Hepatocyte (in vitro differentiated cells): ENCODE measurements at places on chromosomes 1 and 21. TPM values are rescaled to one million over a fixed set of nuclear protein-coding genes. Genes with fewer than 3 reads are reported as not detected.

DMBX1 gene
- total RNA-seq = not detected in 2 replicates

RAB7B gene
- total RNA-seq = 3.9 and 4.5 TPM in 2 replicates

NR1I3 gene
- total RNA-seq = 2.6 and 4.1 TPM in 2 replicates

FNBP1L gene
- total RNA-seq = 97.1 and 98.8 TPM in 2 replicates

TSPAN1 gene
- 32.1 and 33.4 TPM in 2 replicates for total RNA-seq

ETV3L gene
- not detected in 2 replicates for total RNA-seq

NES gene
- 7.9 and 13.8 TPM in 2 replicates for total RNA-seq

ANGPTL3 gene
- 81.8 and 88.6 TPM in 2 replicates for total RNA-seq

DRAXIN gene
- 0.16 and 0.60 TPM in 2 replicates for total RNA-seq

PDE4B gene
- 3.4 and 4.1 TPM in 2 replicates for total RNA-seq

- H3K4me1 ChIP-seq = no peaks in the 10 kb centered on the region
- H3K27me3 ChIP-seq = no peaks in the 10 kb centered on the region
- DNase-seq = no peak
- H3K27ac ChIP-seq = no peak overlapping the region
Measured at GRCh38 chr1:186689376-186689775, 9.2 kb upstream of the PTGS2 start.

GRCh38 chr1:10613861-10614260 is 139.1 kb downstream of the PEX14 start:
- H3K36me3 ChIP-seq = no peaks in the 10 kb centered on the region
- DNase-seq = no peak
- H3K27me3 ChIP-seq = no peaks in the 10 kb centered on the region
- no peaks in the 10 kb centered on the region for H3K4me1 ChIP-seq

DNA sequence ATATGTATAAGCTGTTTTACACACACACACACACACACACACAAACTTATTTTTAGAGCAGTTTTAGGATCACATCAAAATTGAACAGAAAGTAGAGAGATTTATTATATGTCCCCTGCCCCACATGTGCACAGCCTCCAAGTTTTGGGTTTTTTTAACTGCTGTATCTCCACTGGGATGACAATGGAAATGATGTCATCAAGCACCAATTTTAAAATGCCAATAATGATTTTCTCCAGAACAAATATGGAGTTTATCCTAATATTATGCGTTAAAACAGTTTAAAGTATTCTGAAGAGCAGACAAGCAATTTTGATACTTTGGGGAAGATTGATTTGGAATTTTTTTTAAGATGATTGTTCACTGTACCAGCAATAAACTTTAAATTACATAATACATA is 56.7 kb downstream of the GFI1 start:
- no peak overlapping the region for H3K27ac ChIP-seq
- H3K4me3 ChIP-seq = no peak overlapping the region
- DNase-seq = no peak

- no peak overlapping the region for H3K4me3 ChIP-seq
- peaks cover 17% of the 10 kb centered on the region for H3K4me1 ChIP-seq
- H3K27ac ChIP-seq = no peak overlapping the region
- no peak for DNase-seq
- no peaks in the 10 kb centered on the region for H3K36me3 ChIP-seq
- no peaks in the 10 kb centered on the region for H3K27me3 ChIP-seq
Measured at GRCh38 chr1:51693419-51694155, 76.7 kb downstream of the OSBPL9 start.

DNA sequence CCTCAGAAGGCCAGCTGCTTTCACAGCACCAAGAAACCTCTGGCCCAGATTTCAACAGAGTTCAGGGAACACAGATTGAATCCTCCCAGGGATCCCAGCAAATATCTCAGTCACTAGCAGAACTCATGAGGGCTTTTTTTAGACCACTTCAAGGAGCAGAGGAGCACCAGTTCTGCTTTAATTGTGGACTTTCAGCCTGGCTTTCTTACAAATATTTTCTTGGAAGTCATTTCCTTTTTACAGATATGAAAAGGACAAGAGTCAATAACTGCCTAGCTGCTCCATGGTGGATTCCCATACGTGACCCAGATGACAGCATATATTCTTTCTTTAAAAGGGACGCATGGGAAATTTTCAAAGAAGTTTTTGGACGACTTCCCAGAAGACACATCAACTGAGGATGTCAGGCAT is 6.4 kb upstream of the LRRC8B start:
- H3K4me3 ChIP-seq = no peak overlapping the region
- H3K27ac ChIP-seq = no peak overlapping the region
- H3K27me3 ChIP-seq = peaks cover 5% of the 10 kb centered on the region
- no peaks in the 10 kb centered on the region for H3K36me3 ChIP-seq

GRCh38 chr21:41369105-41369919 is 7.5 kb downstream of the MX2 start:
- no peak overlapping the region for H3K4me3 ChIP-seq
- H3K36me3 ChIP-seq = no peaks in the 10 kb centered on the region
- DNase-seq = peak; percentile 59
- peaks cover 23% of the 10 kb centered on the region for H3K4me1 ChIP-seq
- H3K27me3 ChIP-seq = no peaks in the 10 kb centered on the region

DNA sequence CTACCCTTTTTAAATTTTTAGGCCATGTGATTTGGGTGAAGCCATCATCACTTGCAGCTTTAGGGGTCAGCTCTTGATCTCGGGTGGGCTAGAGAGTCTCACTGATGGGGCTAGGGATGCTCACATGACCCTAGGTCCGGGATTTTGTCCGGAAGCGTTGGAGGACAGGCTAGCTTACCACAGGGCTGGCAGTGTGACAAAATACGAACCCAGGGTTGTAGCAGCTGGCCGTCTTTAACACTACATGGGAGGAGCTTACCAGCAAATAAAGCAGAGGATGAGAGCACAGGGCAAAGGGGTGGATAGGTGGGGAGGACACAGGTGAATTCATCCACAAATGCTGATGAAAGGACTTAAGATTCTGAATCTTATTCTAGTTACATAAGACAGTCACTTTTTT is 21.9 kb downstream of the GPR161 start:
- no peak for DNase-seq
- H3K36me3 ChIP-seq = no peaks in the 10 kb centered on the region
- no peaks in the 10 kb centered on the region for H3K27me3 ChIP-seq
- H3K4me1 ChIP-seq = no peaks in the 10 kb centered on the region
- no peak overlapping the region for H3K4me3 ChIP-seq

- peak; percentile 57 for DNase-seq
- no peaks in the 10 kb centered on the region for H3K36me3 ChIP-seq
- no peaks in the 10 kb centered on the region for H3K27me3 ChIP-seq
- H3K27ac ChIP-seq = peak overlapping the region; percentile 93
- H3K4me3 ChIP-seq = peak overlapping the region; percentile 86
Measured at GRCh38 chr1:94418664-94419655, 771 bp downstream of the ABCD3 start.

DNA sequence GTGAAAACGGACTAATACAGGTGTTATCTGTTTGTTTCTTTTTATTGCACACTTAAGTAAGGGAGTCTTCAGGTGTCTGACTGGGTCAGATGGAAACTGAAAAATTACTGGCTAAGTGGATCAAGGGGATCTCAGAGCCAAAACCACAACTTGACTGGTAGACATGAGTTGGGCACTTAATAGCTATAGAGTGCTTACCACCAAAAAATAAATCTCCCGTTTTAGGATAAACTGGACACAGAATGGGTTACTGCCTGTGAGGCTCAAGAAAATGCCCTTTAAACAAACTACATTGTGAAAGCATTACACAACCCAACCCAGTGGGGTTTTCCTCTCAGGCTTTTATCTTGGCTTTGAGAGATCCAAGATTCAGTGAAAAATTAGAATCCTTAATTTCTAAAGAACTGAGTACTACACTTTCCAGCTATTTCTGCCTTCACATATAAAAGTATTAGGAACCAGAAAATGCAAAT is 134.0 kb upstream of the LYPLAL1 start:
- H3K36me3 ChIP-seq = no peaks in the 10 kb centered on the region
- no peak overlapping the region for H3K4me3 ChIP-seq
- no peaks in the 10 kb centered on the region for H3K4me1 ChIP-seq
- no peaks in the 10 kb centered on the region for H3K27me3 ChIP-seq
- H3K27ac ChIP-seq = no peak overlapping the region
- no peak for DNase-seq

- no peaks in the 10 kb centered on the region for H3K36me3 ChIP-seq
- DNase-seq = no peak
- no peaks in the 10 kb centered on the region for H3K27me3 ChIP-seq
- no peaks in the 10 kb centered on the region for H3K4me1 ChIP-seq
- H3K4me3 ChIP-seq = no peak overlapping the region
- no peak overlapping the region for H3K27ac ChIP-seq
Measured at GRCh38 chr1:230737622-230738262, 9.4 kb upstream of the CAPN9 start.

DNA sequence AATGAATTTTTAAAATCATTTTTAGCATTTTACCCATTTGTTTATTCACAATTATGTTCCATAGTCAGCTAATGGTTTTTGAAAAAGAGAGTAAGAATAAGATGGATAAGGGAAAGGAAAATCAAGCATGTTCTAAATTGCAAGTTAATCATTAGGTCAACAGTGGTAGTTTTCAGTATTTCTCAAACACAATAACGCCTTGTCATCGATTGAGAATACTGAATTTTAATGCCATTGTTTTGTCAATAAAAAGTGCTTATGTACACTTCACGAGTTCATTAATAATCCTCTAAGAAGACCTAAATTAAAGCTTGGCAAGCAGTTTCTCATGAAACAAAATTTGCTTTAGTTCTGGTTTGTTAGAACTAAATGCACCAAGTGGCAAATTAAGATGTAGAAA is 100.3 kb downstream of the RERE start:
- peaks cover 3% of the 10 kb centered on the region for H3K4me1 ChIP-seq
- H3K4me3 ChIP-seq = no peak overlapping the region
- H3K27me3 ChIP-seq = no peaks in the 10 kb centered on the region
- H3K27ac ChIP-seq = no peak overlapping the region
- H3K36me3 ChIP-seq = no peaks in the 10 kb centered on the region

DNA sequence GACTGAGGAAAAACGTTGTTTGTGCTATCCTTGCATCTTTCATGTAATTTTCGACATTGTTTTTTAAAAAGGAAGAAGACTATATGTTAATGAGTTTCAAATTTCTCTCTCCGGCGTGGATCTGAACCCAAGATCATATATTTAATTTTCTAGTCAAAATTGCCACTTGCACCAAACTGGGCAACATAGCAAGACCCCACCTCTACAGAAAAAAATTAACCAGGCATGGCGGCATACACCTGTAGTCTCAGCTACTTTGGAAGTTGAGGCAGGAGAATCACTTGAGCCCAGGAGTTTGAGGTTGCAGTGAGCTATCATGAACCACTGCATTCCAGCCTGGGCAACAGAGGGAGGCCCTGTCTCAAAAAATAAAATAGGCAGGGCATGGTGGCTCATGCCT is 16.5 kb upstream of the RABGAP1L start:
- H3K4me3 ChIP-seq = no peak overlapping the region
- H3K27me3 ChIP-seq = no peaks in the 10 kb centered on the region
- DNase-seq = no peak
- H3K36me3 ChIP-seq = no peaks in the 10 kb centered on the region
- no peaks in the 10 kb centered on the region for H3K4me1 ChIP-seq

GRCh38 chr1:117312453-117313138 is 54.7 kb upstream of the MAN1A2 start:
- no peaks in the 10 kb centered on the region for H3K36me3 ChIP-seq
- H3K27ac ChIP-seq = no peak overlapping the region
- H3K27me3 ChIP-seq = no peaks in the 10 kb centered on the region
- H3K4me1 ChIP-seq = no peaks in the 10 kb centered on the region

- H3K36me3 ChIP-seq = no peaks in the 10 kb centered on the region
- H3K4me1 ChIP-seq = peaks cover 26% of the 10 kb centered on the region
- no peak for DNase-seq
- no peaks in the 10 kb centered on the region for H3K27me3 ChIP-seq
- no peak overlapping the region for H3K4me3 ChIP-seq
Measured at GRCh38 chr1:86504895-86505563, 36.3 kb downstream of the CLCA1 start.

- no peaks in the 10 kb centered on the region for H3K36me3 ChIP-seq
- peak; percentile 29 for DNase-seq
- peak overlapping the region; percentile 71 for H3K27ac ChIP-seq
- no peaks in the 10 kb centered on the region for H3K27me3 ChIP-seq
- peaks cover 3% of the 10 kb centered on the region for H3K4me1 ChIP-seq
Measured at GRCh38 chr1:8510041-8510823, 192.3 kb downstream of the SLC45A1 start.

DNA sequence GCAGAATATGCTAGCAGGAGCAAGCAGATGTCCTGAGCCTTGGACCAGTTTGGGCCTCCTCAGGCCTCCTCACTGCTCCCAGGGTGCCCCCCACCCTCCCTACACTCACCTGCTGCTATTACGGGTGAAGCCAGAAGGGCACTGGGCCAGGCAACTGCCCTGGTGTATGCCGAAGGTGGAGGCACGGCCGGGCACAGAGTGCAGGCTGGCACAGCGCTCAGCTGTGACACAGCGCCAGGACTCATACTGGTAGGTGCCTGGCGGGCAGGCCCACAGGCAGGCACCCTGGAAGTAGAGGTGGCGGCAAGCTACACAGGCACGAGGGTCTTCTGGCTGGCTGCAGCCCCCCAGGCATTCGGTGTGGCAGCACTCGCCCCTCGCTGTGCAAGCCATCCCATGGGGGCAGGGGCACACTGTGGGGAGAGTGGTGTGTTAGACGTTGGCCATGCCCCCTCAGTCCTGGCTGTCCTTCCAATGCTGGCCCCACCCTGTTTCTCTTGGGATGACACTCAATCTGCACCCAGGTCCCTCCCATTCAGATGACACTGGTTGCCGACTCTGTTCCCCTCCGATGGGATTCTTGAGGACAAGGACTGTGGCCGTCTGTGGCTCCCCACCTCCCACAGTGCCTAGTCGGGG is 7.0 kb downstream of the INSRR start:
- no peaks in the 10 kb centered on the region for H3K4me1 ChIP-seq
- H3K27ac ChIP-seq = no peak overlapping the region
- H3K27me3 ChIP-seq = peaks cover 48% of the 10 kb centered on the region
- no peaks in the 10 kb centered on the region for H3K36me3 ChIP-seq
- DNase-seq = no peak

DNA sequence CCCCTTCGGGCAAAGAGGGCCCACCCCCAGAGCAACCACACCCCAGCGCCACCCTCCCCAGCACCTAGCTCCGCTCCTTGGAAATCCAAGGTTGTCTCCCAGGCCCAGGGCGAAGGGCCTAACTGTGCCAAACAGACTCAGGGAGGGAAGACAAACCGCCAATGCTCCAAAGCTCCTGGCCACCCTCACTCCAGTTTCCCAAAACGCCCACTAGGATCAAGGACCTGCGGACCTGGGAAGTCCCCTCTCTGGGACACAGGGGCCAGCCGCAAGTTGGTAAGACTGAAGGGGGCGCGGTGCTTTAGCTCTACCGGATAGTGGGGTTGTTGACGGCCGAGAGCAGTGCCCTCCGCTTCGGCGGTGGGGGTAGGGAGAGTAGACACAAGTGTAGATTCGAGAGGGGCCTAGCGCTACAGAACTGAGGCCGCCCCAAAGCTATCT is 581 bp downstream of the IRF6 start:
- H3K4me1 ChIP-seq = peaks cover 7% of the 10 kb centered on the region
- H3K27ac ChIP-seq = peak overlapping the region; percentile 94
- H3K27me3 ChIP-seq = no peaks in the 10 kb centered on the region
- peak overlapping the region; percentile 44 for H3K4me3 ChIP-seq
- H3K36me3 ChIP-seq = no peaks in the 10 kb centered on the region
- peak; percentile 72 for DNase-seq

GRCh38 chr1:209880031-209880430 is 52.3 kb downstream of the UTP25 start:
- H3K4me3 ChIP-seq = no peak overlapping the region
- no peak for DNase-seq
- H3K27ac ChIP-seq = no peak overlapping the region
- no peaks in the 10 kb centered on the region for H3K36me3 ChIP-seq

- no peaks in the 10 kb centered on the region for H3K36me3 ChIP-seq
- no peak overlapping the region for H3K27ac ChIP-seq
- no peak for DNase-seq
- peaks cover 100% of the 10 kb centered on the region for H3K27me3 ChIP-seq
Measured at GRCh38 chr1:50424045-50424883, 1.0 kb upstream of the DMRTA2 start.
